ENCODE measurements at places on chromosomes 3 and 15.

DNA sequence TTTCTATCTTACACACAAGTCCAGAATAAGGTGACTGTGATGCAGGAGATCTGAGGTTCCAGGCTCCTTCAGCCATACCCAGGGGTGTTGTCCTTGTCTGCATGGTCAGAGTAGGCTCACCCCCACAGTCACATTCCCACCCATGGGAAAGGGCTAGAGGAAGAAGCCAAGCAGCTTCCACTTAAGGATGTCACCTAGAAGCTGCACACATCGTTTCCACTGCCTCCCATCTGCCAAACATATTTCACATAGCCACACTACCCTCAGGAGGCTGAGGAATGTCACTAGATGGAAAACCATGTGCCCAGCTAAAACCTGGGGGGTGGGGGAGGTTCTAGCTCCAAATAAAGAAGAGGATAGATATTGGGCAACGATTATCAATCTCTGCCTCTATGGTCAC lies 58.1 kb downstream of the TMEM39A start:
- DNase-seq: no peak

DNA sequence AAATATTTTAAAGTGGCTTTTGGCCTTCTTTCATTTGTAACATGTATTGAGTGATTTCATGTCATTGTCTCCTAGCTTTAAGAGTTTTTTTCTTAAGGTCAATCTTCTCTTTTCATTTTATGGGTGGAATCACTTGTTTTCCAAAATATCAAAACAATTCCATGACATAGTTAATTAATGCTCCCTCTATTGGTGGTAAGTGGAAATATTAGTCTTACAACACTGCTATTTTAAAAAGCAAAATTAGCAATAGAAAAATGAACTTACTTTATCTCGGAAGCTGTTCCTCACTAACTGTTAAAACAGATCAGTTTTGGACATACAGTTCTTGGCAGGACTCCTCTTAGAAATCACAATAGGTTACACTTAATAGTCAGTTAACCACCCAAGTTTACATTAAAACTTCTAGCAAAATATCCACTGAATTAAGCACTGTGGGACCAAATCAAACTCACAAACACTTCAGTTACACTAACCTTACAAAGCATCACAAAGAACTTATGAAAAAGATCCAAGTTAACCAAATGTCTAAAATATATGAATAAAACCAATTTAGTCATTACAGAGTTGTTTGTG lies 42.4 kb downstream of the TIGIT start:
- DNase-seq: no peak

DNA sequence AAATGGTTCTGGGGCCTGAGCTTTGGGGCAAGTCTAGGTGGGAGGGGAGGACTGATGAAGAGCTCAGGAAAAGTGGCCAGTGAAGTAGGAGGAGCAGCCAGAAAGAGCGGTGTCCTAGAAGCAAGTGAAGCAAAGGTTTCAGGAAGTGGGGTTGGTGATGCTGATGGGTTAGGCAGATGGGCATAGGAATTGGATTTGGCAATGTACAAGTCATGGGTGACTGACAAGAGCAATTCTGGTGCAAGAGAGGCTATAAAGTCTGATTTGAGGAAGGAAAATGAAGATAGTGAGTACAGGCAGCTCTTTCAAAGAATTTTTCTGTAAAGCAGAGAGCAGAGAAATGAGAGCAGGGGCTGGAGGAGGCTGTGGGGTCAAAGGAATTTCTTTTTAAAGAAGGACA lies 19.7 kb downstream of the ALPK3 start:
- DNase-seq: no peak

DNA sequence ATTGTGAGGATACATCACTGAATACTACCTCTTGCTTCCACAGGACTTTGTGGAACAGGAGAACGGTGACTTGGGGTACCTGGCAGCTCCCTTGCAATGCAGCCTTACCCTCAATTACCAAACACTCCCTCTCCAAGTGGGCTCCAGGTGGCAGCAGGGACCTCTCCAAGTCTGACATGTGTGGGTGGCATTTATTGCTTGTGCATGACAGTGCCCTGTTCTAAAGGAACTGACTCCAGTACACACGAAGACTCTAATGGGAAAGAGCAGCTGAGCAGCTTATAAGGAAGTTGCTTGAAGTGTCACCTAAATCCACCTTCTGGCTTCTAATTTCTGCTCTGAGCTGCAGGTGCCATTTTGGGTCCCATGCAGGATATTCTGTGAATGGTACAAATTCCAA lies 174.1 kb upstream of the SLCO3A1 start:
- no peak for DNase-seq

DNA sequence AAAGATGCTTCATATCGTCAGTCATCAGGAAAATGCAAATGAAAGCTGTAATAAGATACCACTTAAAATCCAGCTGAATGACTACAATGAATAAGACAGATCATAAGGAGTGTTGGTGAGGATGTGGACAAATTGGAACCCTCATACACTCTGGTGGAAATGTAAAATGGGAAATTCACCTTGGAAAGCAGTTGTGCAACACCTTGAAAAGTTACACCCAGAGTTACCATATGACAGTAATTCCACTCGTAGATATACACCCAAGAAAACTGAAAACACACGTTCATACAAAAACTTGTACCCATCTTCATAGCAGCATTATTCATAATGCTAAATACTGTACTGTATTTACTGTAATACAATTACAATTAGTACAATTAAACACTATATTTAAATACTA lies 2.3 kb downstream of the TTC23 start:
- no peak for DNase-seq

DNA sequence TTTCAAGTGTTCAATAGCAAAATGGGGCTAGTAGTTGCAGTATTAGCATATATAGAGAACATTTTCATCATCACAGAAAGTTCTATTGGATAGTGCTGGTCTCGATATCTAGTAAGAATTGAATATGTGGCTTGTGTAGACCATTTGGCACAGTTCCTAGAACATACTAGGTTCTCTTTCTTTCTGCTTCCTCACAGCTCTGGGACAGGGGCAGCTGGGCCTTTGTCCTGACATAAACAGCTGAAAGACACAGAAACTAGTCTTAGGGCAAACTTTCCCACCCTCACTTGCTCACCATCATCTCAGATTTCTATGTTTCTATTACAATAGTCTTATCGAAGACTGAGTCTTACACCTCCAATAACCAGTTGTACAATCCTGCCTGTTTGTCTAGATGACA lies 63.7 kb upstream of the DLG1 start:
- DNase-seq: no peak

DNA sequence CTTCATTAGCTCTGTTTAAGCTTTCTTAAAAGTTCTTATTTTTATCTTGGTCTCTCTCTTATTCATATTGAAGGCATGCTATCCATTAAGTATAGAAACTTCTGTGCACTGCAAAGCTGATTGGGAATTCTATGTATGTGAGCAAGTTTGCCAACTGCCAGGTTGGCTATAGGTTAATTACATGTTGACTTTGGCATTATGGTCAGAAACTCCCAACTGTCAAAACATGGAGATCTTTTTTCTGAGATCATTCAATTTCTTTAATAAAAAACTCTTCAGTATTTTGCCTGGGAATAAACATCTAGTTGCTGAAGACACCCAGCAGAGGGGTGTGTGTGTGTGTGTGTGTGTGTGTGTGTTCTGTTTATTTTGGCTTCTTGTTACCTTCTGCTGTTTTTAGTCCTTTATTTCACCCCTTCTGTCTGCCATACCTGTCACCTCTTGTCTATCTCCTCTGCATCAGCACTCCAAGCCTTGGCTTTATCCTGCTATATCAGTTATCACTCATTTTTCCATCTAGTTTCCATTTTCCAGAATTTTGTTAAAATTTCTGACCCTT lies 1.3 kb upstream of the ARL14 start:
- no peak for DNase-seq

DNA sequence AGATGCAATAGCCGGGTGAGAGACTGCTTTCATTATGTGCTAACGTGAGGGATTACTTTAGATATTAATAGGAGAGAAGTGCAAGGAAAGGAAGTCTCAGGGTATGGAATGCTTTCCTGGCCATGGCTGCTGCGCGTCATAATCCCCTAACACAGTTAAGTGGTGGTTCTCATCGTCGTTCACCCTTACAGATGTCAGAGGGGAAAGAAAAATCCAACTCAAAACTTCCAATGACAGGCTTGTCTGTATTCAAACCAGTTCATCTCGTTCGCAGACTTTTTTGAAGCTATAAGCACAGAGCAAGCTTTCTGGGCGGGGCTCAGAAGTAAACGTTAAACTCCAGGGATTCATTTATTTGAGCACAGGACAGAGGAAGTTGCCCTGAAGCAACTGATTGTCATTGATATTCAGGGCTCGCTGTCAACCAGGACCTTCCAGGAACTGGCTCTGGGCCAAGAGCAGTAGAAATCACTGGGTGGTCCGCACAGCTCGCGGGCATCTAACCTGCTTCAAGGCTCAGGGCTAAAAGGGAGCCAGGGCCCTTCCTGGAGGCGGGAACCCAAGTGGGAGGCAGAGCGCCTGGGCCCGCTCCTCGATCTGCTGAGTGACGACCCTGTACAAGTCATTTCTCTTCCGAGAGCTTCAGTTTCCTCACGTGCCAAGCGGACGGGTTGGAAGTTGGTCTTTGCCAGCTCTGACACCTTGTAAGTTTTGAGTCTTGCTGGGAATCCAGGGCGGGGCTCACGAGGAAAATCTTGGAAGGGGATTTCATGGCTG lies 1.1 kb upstream of the LPP start:
- DNase-seq: no peak

GRCh38 chr3:75329476-75330097 lies 334.5 kb upstream of the FRG2C start:
- DNase-seq: no peak

GRCh38 chr15:31346367-31347066 lies 19.9 kb downstream of the KLF13 start:
- DNase-seq: no peak

DNA sequence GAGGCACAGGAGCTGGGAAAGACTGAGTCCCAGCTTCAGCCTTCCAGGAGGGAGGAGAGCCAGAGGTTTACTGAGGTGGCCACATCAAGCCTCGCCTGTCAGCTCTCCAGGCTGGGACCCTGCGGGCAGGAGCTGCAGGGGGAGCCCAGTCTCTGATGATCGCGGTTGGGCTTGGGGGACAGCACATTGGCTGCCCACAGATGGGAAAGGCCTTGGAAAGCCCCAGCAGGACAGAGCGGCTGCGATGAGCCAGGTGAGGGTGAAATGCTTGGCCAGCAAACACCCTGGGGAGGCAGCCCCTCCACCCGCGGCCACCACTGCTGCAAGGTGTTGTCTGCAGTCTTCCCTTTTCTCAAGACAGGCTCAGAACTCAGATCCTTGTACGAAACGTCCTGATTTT lies 31.2 kb downstream of the SEC61A1 start:
- DNase-seq: no peak

GRCh38 chr15:50496692-50497091 lies 49.8 kb downstream of the USP50 start:
- DNase-seq: no peak

GRCh38 chr15:93029836-93030429 lies 59.1 kb downstream of the RGMA start:
- DNase-seq: no peak

DNA sequence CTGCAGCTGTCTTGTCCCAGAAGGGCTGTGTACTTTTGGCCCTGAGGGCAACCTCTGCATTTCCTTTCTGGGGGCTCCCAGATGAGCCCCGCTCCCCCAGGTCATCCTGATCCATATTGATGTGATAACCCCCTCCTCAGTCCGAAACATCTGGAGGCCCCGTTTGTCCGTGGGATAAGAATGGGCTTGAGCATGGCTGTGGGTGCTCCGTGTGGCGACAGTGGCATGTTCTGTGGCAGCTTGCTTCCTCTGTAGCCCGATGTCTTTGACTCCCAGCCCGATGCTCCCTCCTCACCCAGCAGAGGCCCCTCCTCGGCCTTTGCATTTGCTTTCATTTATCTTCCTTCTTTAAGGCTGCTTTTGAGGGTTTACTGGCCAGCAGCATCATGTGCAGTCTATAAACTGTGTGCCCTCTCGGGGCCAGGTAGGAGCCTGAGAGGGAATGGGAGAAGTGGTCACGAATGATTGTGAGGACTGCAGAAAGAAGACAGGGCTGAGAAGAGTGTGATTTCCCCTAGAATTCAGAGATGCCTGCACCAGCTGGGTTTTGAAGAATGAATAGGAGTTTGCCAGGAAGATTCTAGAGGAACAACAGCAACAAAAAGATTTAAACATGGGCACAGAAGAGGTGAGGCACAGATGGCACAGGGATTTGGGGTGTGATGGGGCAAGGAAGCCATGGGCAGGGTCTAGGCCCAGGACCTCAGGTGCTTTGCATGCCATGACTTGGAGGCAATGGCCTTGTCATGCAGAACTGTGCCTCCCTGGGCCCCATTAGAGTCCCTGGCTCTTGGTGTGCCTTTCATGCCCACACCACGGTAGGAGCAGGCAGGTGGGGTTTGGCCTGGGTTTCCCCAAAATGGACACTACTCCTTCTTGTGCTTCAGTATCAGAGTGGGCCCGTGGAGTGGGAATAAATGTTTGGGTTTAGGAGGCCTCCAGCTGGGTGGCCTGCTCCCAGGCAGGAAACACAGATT lies 34.2 kb downstream of the APBA2 start:
- no peak for DNase-seq

- no peak for DNase-seq
Observed at GRCh38 chr3:128416578-128417211, 50.0 kb downstream of the DNAJB8 start.

DNA sequence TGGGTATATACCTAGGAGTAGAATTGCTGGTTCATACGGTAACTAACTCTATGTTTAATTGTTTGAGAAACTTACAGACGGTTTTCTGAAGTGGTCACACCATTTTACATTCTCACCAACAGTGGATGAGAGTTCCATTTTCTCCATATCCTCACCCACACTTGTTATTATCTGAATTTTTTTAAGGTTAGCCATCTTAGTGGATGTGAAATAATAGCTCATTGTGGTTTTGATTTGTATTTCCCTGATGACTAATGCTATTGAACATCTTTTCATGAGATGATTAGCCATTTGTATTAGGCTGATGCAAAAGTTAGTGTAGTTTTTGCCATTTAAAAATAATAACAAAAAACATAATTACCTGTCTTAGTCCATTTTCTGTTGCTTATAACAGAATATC lies 18.6 kb downstream of the CSTA start:
- no peak for DNase-seq
